HepG2 (cell line): ENCODE measurements at places on chromosomes 12 and 14. TPM values are rescaled to one million over a fixed set of nuclear protein-coding genes. Genes with fewer than 3 reads are reported as not detected.

GRCh38 chr14:74429991-74430390, 4.0 kb upstream of the SYNDIG1L start:
- H3K27me3 ChIP-seq = peaks cover 6% of the 10 kb centered on the region; the same call in 1 of the 3 replicates
- no peaks in the 10 kb centered on the region for H3K36me3 ChIP-seq
- H3K4me1 ChIP-seq = no peaks in the 10 kb centered on the region
- H3K4me3 ChIP-seq = no peak overlapping the region

DNA sequence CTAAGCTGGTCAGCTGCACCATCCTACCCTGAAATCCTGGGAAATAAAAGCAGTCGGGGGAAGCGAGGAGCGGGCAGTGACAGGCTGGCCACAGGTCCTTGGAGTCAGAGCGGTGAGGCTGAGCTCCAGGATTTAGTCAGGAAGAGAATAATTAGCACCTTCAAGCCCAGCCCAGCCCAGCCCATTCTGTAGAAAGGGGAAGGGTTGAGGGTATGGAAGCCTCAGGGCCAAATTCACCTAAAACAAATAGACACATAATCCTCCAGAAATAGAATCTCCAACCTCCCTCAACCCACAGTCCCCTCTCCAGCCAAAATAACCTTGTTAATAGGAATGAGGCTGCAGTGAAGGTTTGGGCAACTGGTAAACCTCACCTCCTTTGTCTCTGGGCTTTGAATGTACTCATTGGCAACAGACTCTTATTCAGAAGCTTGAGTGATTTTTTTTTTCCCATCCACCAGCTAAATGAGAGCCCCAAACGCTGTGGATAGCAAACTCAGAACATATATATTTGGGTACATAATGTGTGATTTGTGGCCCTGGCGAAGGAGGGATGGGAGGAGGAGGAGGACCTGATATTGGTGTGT, 334.1 kb downstream of the DPF3 start:
- H3K27ac ChIP-seq = no peak overlapping the region
- H3K36me3 ChIP-seq = no peaks in the 10 kb centered on the region
- peaks cover 3% of the 10 kb centered on the region; the same call in 1 of the 2 replicates for H3K27me3 ChIP-seq
- no peak overlapping the region for H3K4me3 ChIP-seq
- H3K4me1 ChIP-seq = no peaks in the 10 kb centered on the region
- DNase-seq = no peak

- peak overlapping the region; percentile 97 for H3K27ac ChIP-seq
- no peaks in the 10 kb centered on the region for H3K27me3 ChIP-seq
- H3K36me3 ChIP-seq = peaks cover 9% of the 10 kb centered on the region; the same call in 2 of the 3 replicates
- DNase-seq = peak; percentile 98
- no peak overlapping the region; the same call in 1 of the 2 replicates for H3K4me3 ChIP-seq
Observed at GRCh38 chr14:75648066-75648838, 12.4 kb downstream of the ERG28 start.

DNA sequence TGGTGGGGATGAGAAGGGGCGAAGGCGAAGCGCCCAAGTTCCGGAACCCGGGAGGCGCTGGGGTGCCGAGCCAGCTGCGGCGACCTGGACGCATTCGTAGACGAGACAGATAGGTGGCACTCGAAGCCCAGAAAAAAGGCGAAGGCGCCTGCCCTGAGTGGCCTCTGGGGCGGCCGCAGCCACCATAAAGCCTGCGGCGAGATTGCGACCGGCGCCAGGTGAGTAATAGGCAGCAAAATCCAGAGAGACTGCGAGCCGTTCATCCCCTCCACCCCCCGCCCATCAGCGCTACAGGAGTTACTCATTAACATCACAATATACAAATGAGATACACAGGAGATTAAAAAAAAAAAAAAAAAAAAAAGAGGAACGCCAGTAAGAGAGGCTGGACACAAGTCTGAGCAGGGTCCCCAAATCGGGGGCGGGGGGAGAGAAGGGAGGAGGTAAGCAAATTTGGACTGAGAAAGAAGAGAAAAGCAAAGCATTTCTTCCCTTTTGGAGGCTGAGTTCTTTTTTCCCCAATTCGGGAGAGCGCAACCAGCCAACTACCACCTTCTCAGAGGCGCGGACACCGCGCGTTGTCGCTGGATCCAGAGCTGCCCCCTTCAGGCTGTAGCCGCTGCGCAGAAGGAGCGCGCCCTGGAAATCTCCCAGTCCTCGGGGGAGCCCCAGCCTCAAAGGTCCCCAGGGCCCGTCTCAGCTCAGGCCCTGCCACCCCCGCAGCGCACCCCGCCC, 15.7 kb downstream of the TBX3 start:
- no peaks in the 10 kb centered on the region for H3K27me3 ChIP-seq
- peaks cover 45% of the 10 kb centered on the region for H3K4me1 ChIP-seq
- DNase-seq = peak; percentile 93

DNA sequence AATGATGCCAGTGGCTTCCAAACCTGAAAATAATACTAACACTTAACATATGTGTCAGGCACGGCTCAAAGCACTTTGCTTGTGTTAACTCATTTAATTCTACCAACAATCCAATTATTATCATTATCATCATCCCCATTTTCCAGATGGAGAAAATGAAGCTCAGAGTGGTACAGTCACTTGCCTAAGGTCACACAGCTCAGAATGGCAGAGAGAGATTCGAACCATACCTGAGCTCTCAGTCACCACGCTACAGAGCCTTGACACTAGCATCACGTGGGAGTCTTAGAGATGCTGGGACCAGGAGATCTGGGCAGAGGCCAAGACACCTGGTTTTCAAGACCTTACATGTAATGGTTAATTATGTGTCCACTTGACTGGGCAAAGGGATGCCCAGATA, 34.2 kb downstream of the DHX37 start:
- H3K27ac ChIP-seq = no peak overlapping the region
- H3K36me3 ChIP-seq = peaks cover 61% of the 10 kb centered on the region; the same call in 2 of the 3 replicates
- H3K4me3 ChIP-seq = no peak overlapping the region
- H3K27me3 ChIP-seq = no peaks in the 10 kb centered on the region

DNA sequence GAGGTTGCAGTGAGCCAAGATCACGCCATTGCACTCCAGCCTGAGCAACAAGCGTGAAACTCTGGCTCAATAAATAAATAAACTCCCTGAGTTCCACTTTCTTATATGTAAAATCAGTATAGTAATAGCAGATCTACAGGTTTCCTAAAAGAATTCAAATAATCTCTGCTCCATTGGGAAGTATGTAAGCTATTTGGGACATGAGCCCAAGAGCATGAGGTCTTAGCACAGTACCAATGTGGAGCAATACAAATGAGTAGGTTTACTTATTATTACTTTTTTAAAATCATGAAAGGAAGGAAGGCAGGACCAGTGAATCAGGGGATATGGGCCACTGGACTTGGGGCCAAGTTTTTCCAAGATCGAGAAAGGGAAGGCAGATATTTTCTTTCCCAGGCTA, 216.9 kb upstream of the DIO2 start:
- H3K27ac ChIP-seq = no peak overlapping the region
- H3K4me1 ChIP-seq = no peaks in the 10 kb centered on the region
- no peaks in the 10 kb centered on the region for H3K27me3 ChIP-seq
- H3K36me3 ChIP-seq = no peaks in the 10 kb centered on the region
- no peak overlapping the region for H3K4me3 ChIP-seq

- no peaks in the 10 kb centered on the region for H3K27me3 ChIP-seq
- H3K4me3 ChIP-seq = peak overlapping the region; percentile 41
- H3K36me3 ChIP-seq = peaks cover 6% of the 10 kb centered on the region
- H3K4me1 ChIP-seq = peaks cover 76% of the 10 kb centered on the region
Observed at GRCh38 chr14:73741876-73742519, 27.8 kb upstream of the PNMA1 start.

DNA sequence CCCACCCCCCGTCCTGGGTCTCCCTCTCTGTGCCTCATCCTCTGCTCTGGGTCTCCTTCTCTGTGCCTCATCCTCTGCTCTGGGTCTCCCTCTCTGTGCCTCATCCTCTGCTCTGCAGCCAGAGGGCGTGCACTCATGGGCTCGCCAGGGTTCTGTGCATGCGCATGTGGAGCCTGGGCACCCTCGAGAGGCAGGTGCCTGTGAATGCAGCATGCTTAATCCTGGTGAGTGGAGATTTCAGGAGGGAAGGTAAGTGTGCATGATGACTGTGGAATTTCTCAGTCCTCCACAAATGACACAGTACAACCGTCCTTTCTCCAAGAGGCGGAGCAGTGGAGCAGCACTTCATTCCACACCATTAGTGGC, 65.2 kb downstream of the EP400 start:
- no peaks in the 10 kb centered on the region for H3K4me1 ChIP-seq
- DNase-seq = no peak
- peaks cover 85% of the 10 kb centered on the region for H3K36me3 ChIP-seq
- no peak overlapping the region for H3K27ac ChIP-seq
- H3K27me3 ChIP-seq = no peaks in the 10 kb centered on the region
- no peak overlapping the region for H3K4me3 ChIP-seq

DNA sequence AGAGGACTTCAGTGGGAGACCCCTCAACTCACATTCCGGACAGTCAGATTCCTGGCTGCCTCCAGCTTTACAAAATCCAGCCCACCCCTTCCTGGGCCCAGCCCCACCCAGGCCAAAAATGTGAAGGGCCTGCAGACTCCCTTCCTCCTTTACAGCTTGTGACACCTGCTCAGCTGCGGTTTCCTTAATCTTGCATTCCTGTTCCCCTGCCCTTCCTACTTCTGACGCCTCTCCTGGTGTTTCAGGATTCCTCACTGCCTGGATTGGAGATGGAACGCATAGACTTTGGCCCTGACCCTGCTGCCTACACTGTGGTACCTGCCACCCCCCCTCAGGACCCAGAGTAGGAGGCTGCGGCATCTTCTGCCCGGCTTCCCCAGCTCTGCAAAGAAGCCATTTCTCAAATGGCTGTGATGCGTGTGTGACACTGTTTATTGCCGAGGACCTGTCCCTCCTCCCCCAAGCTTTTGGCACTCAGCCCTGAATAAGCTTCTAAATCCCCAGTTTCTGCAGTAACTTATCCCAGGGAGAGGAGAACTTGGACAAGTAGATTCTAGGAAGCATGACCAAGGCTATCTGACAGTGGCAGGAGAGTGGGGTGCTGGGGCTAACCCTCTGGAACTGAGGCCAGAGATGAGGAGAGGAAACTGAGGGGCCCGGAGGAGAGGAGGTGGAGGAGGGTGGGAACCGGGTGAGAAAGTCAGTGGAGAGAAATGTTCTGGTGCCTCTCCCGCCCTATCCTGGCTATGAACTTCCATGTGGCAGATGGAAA, 24.9 kb upstream of the BCDIN3D start:
- peaks cover 48% of the 10 kb centered on the region; the same call in 2 of the 3 replicates for H3K27me3 ChIP-seq
- DNase-seq = no peak
- H3K4me3 ChIP-seq = no peak overlapping the region

DNA sequence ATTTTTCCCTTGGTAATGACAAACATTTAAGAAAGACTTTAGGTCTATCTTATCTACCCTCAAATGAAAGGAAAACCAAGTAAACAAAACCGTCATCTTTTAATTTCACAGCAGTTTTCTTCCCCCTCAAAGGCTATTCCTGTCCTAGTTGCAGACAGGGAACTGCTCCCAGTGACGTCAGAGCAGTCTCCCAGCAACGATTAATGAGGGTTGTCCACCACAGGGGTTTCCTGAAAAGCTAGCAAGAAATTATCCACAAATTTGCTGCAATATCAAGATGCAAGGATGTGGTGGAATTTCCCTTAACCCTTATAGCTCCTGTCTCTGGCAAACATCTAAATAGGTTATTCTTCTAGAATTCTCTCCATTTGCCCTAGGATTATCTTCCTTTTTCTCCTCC, 89.1 kb upstream of the STAC3 start:
- no peak for DNase-seq
- H3K4me3 ChIP-seq = no peak overlapping the region
- H3K4me1 ChIP-seq = no peaks in the 10 kb centered on the region
- no peaks in the 10 kb centered on the region for H3K27me3 ChIP-seq
- no peaks in the 10 kb centered on the region for H3K36me3 ChIP-seq

GRCh38 chr12:82279536-82280058, 78.6 kb downstream of the CCDC59 start:
- no peak for DNase-seq
- H3K4me1 ChIP-seq = no peaks in the 10 kb centered on the region
- H3K36me3 ChIP-seq = no peaks in the 10 kb centered on the region
- H3K27me3 ChIP-seq = no peaks in the 10 kb centered on the region

- H3K4me1 ChIP-seq = no peaks in the 10 kb centered on the region
- DNase-seq = no peak
- H3K36me3 ChIP-seq = no peaks in the 10 kb centered on the region
- no peak overlapping the region for H3K27ac ChIP-seq
- H3K4me3 ChIP-seq = no peak overlapping the region
- H3K27me3 ChIP-seq = no peaks in the 10 kb centered on the region
Observed at GRCh38 chr12:22234561-22234960, 99.9 kb downstream of the ST8SIA1 start.

DNA sequence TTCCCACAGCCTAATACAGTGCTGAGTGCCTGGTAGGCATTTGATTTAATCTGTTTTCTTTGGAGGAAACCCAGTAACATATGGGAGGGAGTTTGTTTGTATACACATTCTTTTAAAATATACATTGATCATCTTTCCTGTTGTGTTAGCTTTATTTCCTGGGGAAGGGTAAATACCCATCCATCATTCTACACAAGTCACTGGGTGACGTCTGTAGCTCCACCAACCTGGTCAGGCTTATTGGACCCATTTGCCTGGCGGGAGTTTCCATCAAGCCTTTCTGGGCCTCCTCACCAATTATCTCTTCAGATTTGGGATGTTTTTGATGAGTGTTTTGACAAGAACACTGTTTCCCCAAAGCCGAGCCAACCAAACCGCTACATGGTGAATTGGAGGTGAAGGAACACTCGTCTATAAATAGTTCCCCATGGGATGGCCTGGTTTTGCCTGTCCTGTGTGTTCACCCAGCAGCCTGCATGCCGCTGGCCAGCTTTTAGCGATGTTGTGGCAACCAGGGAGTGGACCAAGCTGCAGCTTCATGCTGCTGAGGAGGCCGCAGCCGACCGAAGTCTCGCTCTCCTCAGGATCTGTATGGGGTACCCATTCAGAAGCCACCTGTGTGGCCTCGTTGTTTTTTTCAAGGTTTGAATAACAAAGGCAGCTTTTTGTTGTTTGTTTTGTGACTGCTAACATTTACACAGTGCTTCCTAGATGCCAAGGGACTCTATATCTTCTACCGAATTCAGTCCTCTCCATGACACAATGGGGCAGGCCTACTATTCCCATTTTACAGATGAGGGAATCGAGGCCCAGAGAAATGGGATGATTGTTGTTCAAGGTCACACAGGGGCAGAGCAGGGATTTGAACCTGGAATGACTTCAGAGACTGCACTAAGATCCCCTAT, 22.6 kb downstream of the PLXNC1 start:
- H3K27ac ChIP-seq = peak overlapping the region; percentile 53
- H3K36me3 ChIP-seq = no peaks in the 10 kb centered on the region; the same call in 2 of the 3 replicates
- peaks cover 57% of the 10 kb centered on the region for H3K4me1 ChIP-seq
- DNase-seq = no peak

GRCh38 chr12:131147894-131148293, 194.2 kb downstream of the ADGRD1 start:
- H3K27ac ChIP-seq = no peak overlapping the region
- no peaks in the 10 kb centered on the region for H3K4me1 ChIP-seq
- H3K36me3 ChIP-seq = no peaks in the 10 kb centered on the region
- H3K27me3 ChIP-seq = peaks cover 1% of the 10 kb centered on the region
- H3K4me3 ChIP-seq = no peak overlapping the region

GRCh38 chr12:40614923-40615322, 77.3 kb upstream of the CNTN1 start:
- H3K27ac ChIP-seq = no peak overlapping the region
- DNase-seq = no peak
- H3K27me3 ChIP-seq = no peaks in the 10 kb centered on the region
- no peaks in the 10 kb centered on the region for H3K4me1 ChIP-seq

- no peak overlapping the region for H3K4me3 ChIP-seq
- H3K27me3 ChIP-seq = no peaks in the 10 kb centered on the region
- no peaks in the 10 kb centered on the region for H3K4me1 ChIP-seq
- H3K36me3 ChIP-seq = no peaks in the 10 kb centered on the region
Observed at GRCh38 chr14:42806909-42807315, 1200.2 kb downstream of the LRFN5 start.

PLCZ1 gene
- polyA plus RNA-seq = not detected in 2 replicates

LAG3 gene
- polyA plus RNA-seq = 0.26 and 0.51 TPM in 2 replicates

KRT4 gene
- not detected in 2 replicates for polyA plus RNA-seq

MAP3K9 gene
- 4.3 and 4.7 TPM in 2 replicates for polyA plus RNA-seq

OR6C6 gene
- polyA plus RNA-seq = not detected in 2 replicates

RHOJ gene
- 1.3 and 1.4 TPM in 2 replicates for polyA plus RNA-seq

TMEM117 gene
- 2.8 and 3.6 TPM in 2 replicates for polyA plus RNA-seq

DDX24 gene
- 62.3 and 67.3 TPM in 2 replicates for polyA plus RNA-seq

CIDEB gene
- polyA plus RNA-seq = 110 and 143 TPM in 2 replicates

PRMT5 gene
- polyA plus RNA-seq = 329 and 354 TPM in 2 replicates
